ENCODE measurements at places on chromosomes 2 and 18.

DNA sequence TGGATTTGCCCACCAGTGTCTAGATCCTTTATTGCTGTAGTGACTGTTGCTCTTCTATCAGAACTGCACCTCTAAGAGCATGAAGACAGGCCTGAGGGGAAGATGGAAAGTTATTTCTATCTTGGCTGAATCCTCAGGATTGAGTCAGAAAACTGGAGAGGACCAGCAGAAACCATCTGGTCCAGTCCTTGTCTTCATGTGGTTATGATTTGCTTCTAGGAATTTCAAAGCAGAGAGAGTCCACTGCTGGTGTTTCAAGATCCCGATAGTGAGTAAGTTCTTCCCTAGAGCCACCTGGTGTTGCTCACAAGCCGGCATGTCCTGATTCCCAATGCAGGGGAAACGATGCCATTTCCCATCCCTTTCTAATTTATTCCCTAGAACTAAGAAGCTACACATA is 84.2 kb downstream of the NCKAP5 start:
- DNase-seq: no peak

DNA sequence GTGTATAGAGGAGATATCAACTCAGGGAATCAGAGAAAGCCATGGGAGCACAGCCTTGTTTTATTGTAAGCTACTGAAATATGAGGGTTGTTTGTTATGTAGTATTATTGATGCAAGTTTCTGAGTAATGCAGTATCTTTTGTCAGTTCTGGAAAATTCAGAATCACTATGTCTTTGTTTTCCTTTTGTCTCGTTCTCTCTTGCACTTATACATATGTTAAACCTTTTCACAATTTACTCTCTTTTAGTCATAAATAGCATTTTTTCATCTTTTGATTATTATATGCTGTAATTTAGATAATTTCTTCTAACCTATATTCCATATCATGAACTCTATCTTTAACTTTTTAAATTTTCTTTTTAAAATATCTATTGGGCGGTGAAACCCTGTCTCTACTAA is 85.0 kb upstream of the COL3A1 start:
- DNase-seq: no peak

DNA sequence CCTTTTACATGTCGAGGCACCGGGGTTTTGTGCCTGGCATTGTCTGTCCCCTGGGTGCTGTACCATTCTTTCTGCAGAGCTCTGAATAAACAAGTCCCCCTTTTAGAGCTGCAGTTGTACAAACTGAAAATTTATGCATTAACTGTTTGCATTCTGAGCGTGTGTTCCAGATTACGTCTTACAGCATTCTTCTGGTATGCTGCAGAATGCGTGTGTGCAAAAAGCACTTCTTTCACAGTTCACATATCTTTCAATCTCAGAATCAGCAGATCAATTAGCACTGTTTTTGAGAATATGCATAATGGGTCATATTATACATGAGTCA is 27.5 kb downstream of the MEIS1 start:
- no peak for DNase-seq

- no peak for DNase-seq
Observed at GRCh38 chr2:71961289-71962027, 186.2 kb downstream of the CYP26B1 start.

- DNase-seq: no peak
Observed at GRCh38 chr2:232324778-232325177, 53.8 kb upstream of the ALPP start.

GRCh38 chr2:98875081-98875728 is 60.8 kb downstream of the CRACDL start:
- no peak for DNase-seq

DNA sequence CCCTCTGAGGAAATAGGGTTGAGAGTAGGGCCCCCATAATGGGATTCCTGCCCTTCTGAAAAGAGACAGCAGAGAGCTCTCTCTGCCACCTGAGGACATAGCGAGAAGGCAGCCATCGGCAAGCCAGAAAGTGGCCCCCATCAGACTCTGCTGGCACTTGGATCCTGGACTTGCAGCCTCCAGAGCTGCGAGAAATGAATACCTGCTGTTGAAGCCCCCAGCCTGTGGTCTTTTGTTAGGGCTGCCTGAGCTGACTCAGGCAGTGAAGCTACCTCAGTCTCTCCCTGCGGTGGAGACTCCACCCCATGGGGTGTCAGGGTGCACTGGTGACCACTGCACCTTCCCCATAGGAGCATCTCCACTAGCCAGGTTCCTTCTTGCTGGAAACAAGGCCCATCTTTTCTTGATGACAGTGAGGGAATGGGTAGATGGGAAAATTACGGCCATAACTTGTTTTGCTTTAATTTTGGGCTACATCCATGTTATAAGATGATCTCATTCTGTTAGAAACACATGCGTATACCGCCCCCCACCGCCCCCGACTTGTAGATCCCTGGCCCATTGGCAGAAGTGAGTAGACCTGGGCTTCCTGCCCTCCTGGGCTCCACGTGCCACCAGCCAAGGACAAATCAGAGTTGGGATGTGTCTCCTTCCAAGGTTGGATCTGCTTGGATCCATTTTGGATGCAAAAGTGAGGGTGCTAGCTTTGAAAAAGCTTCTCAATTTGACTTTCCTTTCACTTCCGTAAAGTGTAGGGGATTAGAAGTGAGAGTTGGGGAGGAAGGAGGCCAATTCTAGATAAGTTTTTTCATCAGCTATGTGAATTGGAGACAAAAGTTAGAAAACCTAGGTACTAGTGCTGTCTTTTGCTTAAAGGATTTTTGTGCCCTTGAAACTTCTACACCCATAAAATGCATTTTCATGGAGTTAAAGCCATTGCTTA is 42.9 kb downstream of the NCK2 start:
- peak; percentile 66 for DNase-seq

DNA sequence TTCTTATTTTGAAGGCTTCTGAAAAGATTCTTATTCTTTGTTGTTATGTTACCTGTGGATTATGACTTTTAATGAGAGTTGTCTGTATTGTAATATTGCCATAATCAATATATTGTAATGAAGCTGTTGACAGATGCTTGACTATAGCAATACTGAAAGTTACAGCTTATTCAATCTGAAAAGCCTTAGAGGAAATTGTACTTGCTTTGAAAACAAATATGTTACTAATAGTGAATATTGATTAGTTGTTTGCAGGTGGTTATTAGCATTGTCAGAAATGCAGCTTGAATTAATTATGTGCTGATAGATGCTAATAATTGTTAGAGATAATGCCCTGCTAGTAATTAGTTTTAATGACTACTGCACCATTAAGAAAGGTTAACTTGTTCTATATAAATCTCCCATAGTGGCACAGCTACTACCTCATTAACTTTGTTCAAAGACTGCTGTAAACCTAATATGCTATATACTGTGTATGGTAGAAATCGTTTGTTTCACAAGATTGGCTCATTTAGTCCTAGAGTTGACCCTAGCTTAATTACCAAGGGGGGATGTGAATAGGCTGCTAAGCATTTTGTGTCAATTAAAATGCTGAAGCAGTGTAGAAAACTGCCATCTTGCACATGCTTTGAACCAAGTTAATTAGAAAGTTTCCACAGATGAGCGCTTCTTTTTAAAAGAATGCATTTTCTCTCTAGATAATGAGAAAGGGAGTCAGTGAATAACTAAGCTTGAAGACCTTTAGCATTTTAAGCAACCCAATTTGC is 30.5 kb downstream of the SLC39A10 start:
- DNase-seq: no peak
